Stomach (tissue), 19 donors: ENCODE measurements at places on chromosomes 11 and 22. TPM values are rescaled to one million over a fixed set of nuclear protein-coding genes. Genes with fewer than 3 reads are reported as not detected.

DNA sequence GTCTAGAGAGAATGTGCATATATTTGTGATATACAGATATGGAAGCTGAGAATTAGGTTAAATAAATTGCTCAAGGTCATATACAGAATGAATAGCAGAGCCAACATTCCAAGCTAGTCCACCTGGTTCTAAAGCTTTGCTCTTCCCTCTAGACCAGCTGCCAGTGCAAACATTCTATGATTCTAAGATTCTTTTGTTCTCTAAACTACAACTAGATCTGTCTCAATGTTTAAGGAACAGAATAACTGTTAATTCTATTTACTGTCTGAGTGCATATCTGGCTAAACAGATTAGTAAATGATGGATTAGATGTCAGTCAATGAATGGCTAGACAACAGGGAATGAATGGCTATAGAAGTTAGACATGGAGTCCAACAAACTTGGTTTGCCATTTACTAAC lies 19.6 kb downstream of the KCNE3 start:
- DNase-seq, result no peak

DNA sequence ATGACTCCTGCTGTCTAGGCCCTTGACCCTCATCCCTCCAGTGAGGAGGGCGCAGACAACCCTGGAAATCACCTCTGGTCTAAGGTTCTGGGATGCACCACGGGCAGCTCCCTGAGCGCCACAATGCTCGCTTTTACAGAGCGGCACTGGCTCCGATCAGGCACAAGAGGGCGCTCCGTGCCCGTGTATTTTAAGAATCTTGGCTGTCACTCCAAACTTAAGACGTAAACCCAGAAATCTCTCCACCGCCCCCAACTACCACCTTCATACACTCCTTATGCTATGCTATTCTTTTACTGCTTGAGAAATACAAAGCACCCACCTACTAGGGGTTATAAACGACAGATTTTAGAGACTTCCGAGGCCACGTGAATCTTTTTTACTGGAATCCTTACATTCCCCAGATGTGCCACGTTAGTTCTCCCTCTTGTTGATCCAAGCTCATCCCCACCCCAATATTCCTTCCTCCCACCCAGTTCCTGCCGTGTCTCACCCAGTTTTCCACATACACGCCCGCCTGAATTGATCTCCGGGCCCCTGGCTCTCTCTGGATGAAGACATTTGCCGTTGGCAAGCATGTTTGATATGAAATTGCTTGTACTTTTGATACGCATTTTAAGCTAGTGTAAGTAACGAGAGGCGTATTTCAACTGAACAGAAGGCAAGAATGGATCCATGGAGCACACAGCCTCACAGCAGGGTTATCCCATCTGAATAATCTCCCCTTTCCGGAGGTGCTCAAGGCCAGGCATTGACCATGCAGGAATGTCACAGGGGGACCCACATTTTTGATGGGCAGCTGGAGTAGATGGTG lies 453.5 kb downstream of the OPCML start:
- peak; percentile 65 for DNase-seq

DNA sequence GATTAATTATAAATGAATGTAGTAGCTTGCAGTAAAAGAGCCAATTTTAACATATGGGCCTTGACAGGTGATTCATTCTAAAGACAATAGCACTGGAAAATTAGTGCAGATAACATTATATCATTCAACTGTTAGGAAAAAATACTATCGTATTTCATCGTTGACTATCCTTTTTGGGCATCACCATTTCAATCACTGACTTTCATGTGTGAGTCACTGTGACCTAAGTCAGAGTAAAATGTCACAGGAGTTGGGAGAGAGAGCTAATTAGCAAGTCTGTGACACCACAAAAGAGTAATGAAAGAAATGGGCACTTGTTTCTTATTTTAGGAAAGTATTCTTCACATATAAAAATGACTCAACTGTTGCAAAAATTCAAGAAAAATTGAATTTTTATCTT lies 253.8 kb upstream of the CNTN5 start:
- DNase-seq, result no peak

- no peak for DNase-seq
These were observed 57.9 kb upstream of the NUP160 start for GRCh38 chr11:47906066-47906465.

The TOP3B gene
- 5.9 TPM for polyA plus RNA-seq

The CCDC73 gene
- polyA plus RNA-seq, result not detected
